ENCODE measurements at places on chromosomes 11 and 22. TPM values are rescaled to one million over a fixed set of nuclear protein-coding genes. Genes with fewer than 3 reads are reported as not detected.

The OR4A16 gene
- total RNA-seq, result not detected

The NXPE2 gene
- total RNA-seq, result 0.76 TPM

The PANX3 gene
- total RNA-seq, result not detected

The SYCE3 gene
- total RNA-seq, result not detected

The TAF10 gene
- total RNA-seq, result 24.1 TPM

The ZP1 gene
- not detected for total RNA-seq

The OR8K5 gene
- total RNA-seq, result not detected

All from articular chondrocyte of knee joint (primary cell).